Activated T-cell treated with anti-CD3 and anti-CD28 coated beads, Interleukin-2, amount 50 U/mL, for 72 hours (primary cell): ENCODE measurements at places on chromosomes 1 and 21. TPM values are rescaled to one million over a fixed set of nuclear protein-coding genes. Genes with fewer than 3 reads are reported as not detected.

S100A14 gene
- 1.4 TPM for total RNA-seq

SPATA45 gene
- total RNA-seq: not detected

DNA sequence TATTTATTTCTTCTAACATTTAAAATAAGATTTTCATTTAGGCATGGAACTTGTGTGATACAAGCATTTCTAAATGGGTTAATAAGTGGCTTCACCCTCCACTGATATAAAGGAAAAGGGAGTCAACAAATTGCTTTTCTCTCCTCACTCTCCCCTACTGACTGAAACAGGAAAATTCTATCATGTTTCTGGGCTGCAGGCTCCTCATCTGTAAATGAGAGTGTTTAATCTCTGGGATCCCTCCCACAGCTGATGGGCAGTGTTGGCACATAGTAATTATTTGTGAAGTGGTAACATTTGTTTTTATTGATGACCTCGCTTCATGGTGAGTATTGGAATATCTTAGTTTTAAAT is 69.8 kb upstream of the WARS2 start:
- H3K36me3 ChIP-seq: peaks cover 4% of the 10 kb centered on the region
- H3K27me3 ChIP-seq: no peaks in the 10 kb centered on the region
- no peak overlapping the region for H3K4me3 ChIP-seq
- no peaks in the 10 kb centered on the region for H3K4me1 ChIP-seq
- no peak overlapping the region for H3K27ac ChIP-seq

- no peak for DNase-seq
- no peaks in the 10 kb centered on the region for H3K36me3 ChIP-seq
- H3K27ac ChIP-seq: no peak overlapping the region
- H3K27me3 ChIP-seq: no peaks in the 10 kb centered on the region
- peaks cover 25% of the 10 kb centered on the region for H3K4me1 ChIP-seq
These were observed 127.5 kb upstream of the DNAH14 start for GRCh38 chr1:224801844-224802490.

DNA sequence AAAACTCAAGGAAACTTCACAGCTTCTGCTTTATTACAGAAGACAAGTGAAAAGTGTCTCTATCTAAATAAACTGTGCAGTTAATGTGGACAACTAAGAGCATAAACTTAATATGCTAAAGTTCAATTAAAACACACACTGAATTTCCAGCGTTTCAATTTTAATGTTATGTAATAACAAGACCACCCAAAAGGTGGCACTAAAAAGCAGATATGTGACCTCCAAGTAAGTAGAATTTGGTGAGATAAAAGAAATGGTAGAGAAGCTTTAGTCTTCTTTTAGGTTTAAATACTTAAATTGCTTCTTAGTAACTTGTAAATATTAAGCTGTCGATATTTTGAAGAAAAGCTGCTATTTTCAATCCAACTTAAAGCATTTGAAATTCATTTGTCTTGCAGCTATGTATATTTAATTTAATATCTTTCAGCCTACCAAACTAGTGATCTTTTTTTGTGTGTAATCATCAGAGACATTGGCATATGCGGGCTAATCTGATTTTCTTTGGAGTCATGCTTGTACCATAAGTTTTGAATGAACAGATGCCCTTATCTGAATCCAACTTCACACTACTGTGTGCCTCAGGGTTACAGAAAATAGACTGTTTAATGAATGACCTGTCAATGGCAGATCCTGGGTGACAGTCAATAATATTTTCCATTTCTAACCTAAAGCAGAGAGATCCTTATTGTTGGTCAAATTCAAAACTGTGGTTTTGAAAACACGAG is 36.5 kb upstream of the ADAMTS1 start:
- no peaks in the 10 kb centered on the region for H3K36me3 ChIP-seq
- DNase-seq: no peak
- no peaks in the 10 kb centered on the region for H3K4me1 ChIP-seq

DNA sequence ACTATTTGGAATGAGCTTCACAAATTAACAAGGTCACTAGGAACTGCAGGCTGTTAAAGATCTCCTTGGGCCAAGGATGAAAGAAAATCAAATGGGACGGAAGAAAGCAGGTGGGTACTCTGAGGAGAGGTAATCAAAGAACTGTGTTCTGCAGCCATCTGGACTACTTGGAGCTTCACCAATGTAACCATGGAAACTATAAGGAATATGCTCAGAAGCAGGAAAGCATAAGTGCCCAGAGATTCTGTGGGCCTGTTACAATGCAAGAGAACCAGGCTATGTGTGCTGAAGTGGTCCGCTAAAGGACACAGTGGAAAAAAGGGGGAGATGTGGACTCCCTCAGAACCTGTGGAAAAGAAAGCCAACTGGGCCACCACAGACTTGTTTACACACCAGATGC is 238.5 kb downstream of the PTGER3 start:
- no peaks in the 10 kb centered on the region for H3K4me1 ChIP-seq
- DNase-seq: no peak
- H3K27me3 ChIP-seq: no peaks in the 10 kb centered on the region
- no peak overlapping the region for H3K4me3 ChIP-seq
- H3K36me3 ChIP-seq: no peaks in the 10 kb centered on the region

- peaks cover 87% of the 10 kb centered on the region for H3K4me1 ChIP-seq
- H3K27ac ChIP-seq: no peak overlapping the region
- no peaks in the 10 kb centered on the region for H3K36me3 ChIP-seq
- no peak overlapping the region for H3K4me3 ChIP-seq
These were observed 847 bp upstream of the RORC start for GRCh38 chr1:151832318-151832980.

GRCh38 chr1:202173993-202174392 is 13.6 kb upstream of the PTPN7 start:
- no peak overlapping the region for H3K27ac ChIP-seq
- DNase-seq: no peak
- no peaks in the 10 kb centered on the region for H3K27me3 ChIP-seq
- H3K4me1 ChIP-seq: no peaks in the 10 kb centered on the region
- no peak overlapping the region for H3K4me3 ChIP-seq
- no peaks in the 10 kb centered on the region for H3K36me3 ChIP-seq
